Smooth muscle cell of bladder (primary cell): ENCODE measurements at places on chromosomes 13 and 19. TPM values are rescaled to one million over a fixed set of nuclear protein-coding genes. Genes with fewer than 3 reads are reported as not detected.

The KLHL1 gene
- not detected in 2 replicates for total RNA-seq

The PRTN3 gene
- not detected in 2 replicates for total RNA-seq

The FCER2 gene
- total RNA-seq: not detected in 2 replicates

The TMC4 gene
- 0.09 and 0.28 TPM in 2 replicates for total RNA-seq

The ZSCAN4 gene
- not detected in 2 replicates for total RNA-seq

The KLC3 gene
- total RNA-seq: under 0.01 and 0.09 TPM in 2 replicates

The NFKBIB gene
- total RNA-seq: 7.5 and 8.9 TPM in 2 replicates

The SMG9 gene
- total RNA-seq: 5.5 and 7.4 TPM in 2 replicates

The NRTN gene
- total RNA-seq: 0.14 and 0.18 TPM in 2 replicates

The STRN4 gene
- 55.9 and 58.9 TPM in 2 replicates for total RNA-seq

The SLC25A41 gene
- total RNA-seq: not detected in 2 replicates

The SIGLEC5 gene
- not detected in 2 replicates for total RNA-seq

The PTPRS gene
- total RNA-seq: 84.3 and 112 TPM in 2 replicates

The IFNL1 gene
- total RNA-seq: not detected in 2 replicates

The GZMM gene
- 0.28 TPM in 1 of 2 replicates, not detected in the other for total RNA-seq

The ZNF493 gene
- total RNA-seq: 22.0 and 27.5 TPM in 2 replicates

The IZUMO2 gene
- total RNA-seq: not detected in 2 replicates

The RDH8 gene
- not detected in 2 replicates for total RNA-seq

The TNFRSF19 gene
- total RNA-seq: 5.7 and 11.9 TPM in 2 replicates

The ACP5 gene
- 1.3 and 2.0 TPM in 2 replicates for total RNA-seq

The SIGLEC12 gene
- not detected in 2 replicates for total RNA-seq

The GFY gene
- total RNA-seq: not detected in 2 replicates

The ZNF541 gene
- total RNA-seq: 0.28 TPM in 2 replicates

The FXYD1 gene
- 2.4 and 2.6 TPM in 2 replicates for total RNA-seq

The KLK12 gene
- total RNA-seq: not detected in 2 replicates

The GJA3 gene
- 0.37 and 0.57 TPM in 2 replicates for total RNA-seq

The KLK5 gene
- total RNA-seq: not detected in 2 replicates

The C2CD4C gene
- not detected in 2 replicates for total RNA-seq

The ARID3A gene
- 16.9 and 22.2 TPM in 2 replicates for total RNA-seq

The WIZ gene
- total RNA-seq: 3.4 and 4.5 TPM in 2 replicates

The SELENOV gene
- not detected in 2 replicates for total RNA-seq

The CNMD gene
- not detected in 2 replicates for total RNA-seq

The DAPK3 gene
- total RNA-seq: 135 and 149 TPM in 2 replicates

The COX6B2 gene
- total RNA-seq: under 0.01 TPM in 1 of 2 replicates, not detected in the other

The CD177 gene
- 0.09 TPM in 1 of 2 replicates, not detected in the other for total RNA-seq

The SPC24 gene
- total RNA-seq: 9.6 and 14.8 TPM in 2 replicates

The ONECUT3 gene
- not detected in 2 replicates for total RNA-seq

The APLP1 gene
- 1.7 and 3.9 TPM in 2 replicates for total RNA-seq

The ZNF333 gene
- 16.2 and 22.7 TPM in 2 replicates for total RNA-seq

The LILRA1 gene
- not detected in 2 replicates for total RNA-seq

The TJP3 gene
- total RNA-seq: not detected in 2 replicates

The FGF22 gene
- under 0.01 and 0.09 TPM in 2 replicates for total RNA-seq

The ANGPTL4 gene
- total RNA-seq: 1.1 and 7.9 TPM in 2 replicates

The CCL25 gene
- total RNA-seq: not detected in 2 replicates

The CDC42EP5 gene
- 12.4 and 16.1 TPM in 2 replicates for total RNA-seq

The PRR19 gene
- total RNA-seq: 0.09 and 0.14 TPM in 2 replicates
